ENCODE measurements at places on chromosomes 11 and 22. TPM values are rescaled to one million over a fixed set of nuclear protein-coding genes. Genes with fewer than 3 reads are reported as not detected.

The MMP12 gene
- total RNA-seq: not detected

The SLCO2B1 gene
- 2.6 TPM for total RNA-seq

The MUC6 gene
- not detected for total RNA-seq

The TEX54 gene
- total RNA-seq: not detected

The OR10D3 gene
- not detected for total RNA-seq

The CCDC89 gene
- 0.43 TPM for total RNA-seq

The ZC3H7B gene
- 49.0 TPM for total RNA-seq

The TMEM191C gene
- total RNA-seq: 5.1 TPM

The SPON1 gene
- total RNA-seq: 3.8 TPM

The KRTAP5-7 gene
- not detected for total RNA-seq

The BAIAP2L2 gene
- 2.0 TPM for total RNA-seq

The CARNS1 gene
- 5.5 TPM for total RNA-seq

The MS4A1 gene
- 11.2 TPM for total RNA-seq

The SCT gene
- total RNA-seq: not detected

The MS4A7 gene
- 1.6 TPM for total RNA-seq

The NCR3LG1 gene
- 2.7 TPM for total RNA-seq

Data from activated naive CD8-positive, alpha-beta T cell treated with anti-CD3 and anti-CD28 coated beads, Interleukin-2, amount 10 ng/mL, durations not matched to agents 7 days and 5 days (primary cell).